ENCODE measurements at places on chromosomes 6 and 20.
A peak's percentile ranks its signal among the peaks of the same experiment; 100 is the strongest.

- no peak for DNase-seq
Observed at GRCh38 chr6:31568537-31568961, 3.5 kb upstream of the LTA start.

GRCh38 chr6:33297956-33298772, 578 bp downstream of the RGL2 start:
- DNase-seq: peak; percentile 79

DNA sequence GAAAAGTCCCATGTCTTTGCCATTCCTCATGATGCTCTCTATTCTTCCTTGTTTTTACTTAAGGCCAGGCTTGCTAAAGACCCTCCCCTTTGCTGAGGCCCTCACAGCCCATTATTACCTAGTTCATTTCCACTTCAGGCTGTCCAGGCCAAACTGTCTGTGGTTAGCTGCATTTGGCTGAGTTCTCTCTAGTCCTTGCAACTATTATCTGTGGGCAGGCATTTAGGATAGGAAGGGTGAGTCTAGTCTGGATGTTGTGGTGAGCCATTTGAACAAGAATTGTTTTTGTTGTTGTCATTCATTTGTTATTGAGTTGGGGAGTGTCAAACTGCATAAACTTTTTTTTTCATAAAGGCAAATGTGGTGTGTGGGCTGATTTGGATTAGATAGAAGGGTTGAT, 182.4 kb downstream of the CD109 start:
- no peak for DNase-seq

- no peak for DNase-seq
Observed at GRCh38 chr6:88519301-88520016, 353.3 kb upstream of the CNR1 start.

GRCh38 chr20:63277466-63278272, 5.1 kb downstream of the ARFGAP1 start:
- DNase-seq: no peak

- no peak for DNase-seq
Observed at GRCh38 chr6:138107752-138108592, 753 bp upstream of the PERP start.

DNA sequence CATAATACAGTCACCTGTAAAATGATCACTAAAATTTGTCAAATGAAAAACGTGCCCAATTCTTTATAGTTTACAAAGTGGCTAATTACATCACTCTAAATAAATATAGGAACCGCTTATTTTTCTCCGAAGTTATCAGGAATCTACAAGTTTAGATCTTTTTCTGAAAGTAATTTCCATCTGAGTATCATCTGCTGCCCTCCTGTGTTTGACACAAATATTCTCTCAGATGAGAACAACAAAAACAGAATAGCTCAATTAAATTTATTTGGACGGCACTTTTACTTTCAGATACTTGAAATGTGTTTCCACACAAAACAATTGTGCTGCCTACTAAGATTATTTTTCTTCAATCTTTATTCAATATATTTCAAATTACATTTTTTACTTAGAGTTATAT, 5.0 kb downstream of the SF3B5 start:
- no peak for DNase-seq

GRCh38 chr6:85130743-85131142, 319.1 kb upstream of the NT5E start:
- no peak for DNase-seq

- no peak for DNase-seq
Observed at GRCh38 chr6:13432526-13433184, 54.7 kb downstream of the GFOD1 start.

GRCh38 chr20:1062334-1063010, 55.9 kb upstream of the PSMF1 start:
- no peak for DNase-seq

DNA sequence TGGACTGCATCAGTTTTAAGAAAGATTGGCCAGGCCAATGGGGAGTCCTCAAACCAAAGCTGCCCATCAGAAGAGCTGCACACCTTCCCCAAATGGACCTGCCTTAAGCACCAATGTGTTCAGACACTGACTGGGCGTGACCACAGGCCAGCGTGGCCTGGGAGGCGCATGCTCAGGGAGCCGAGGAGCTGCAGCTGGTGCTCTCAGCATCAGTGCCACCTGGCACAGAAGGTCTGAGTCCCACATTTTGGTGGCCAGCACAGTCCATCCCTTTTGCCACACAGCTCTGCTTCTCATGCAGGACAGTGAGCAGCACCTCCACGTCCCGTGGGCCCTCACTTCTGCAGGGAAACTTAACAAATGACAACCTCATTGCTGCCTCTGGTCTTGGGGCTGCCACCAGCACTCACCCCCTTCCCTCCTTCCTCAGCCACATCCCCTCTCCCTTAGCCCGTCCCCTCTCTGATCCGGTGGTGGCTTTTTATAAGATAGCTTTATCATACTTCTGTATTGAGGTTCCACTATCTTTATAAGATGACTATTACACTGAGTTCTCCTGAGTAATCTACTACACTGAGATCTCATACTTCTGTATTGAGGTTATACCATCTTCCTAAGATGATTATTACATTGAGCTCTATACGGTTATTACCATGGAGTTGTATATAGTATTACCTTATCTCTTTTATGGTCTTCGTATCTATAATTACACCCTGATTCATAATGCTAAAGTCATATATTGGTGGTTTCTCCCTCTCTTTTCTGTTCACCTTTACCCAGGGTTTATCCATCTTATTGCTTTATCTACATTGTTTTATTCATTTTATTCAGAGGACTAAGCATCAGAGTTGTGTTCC, 109.1 kb downstream of the TOX2 start:
- DNase-seq: no peak

DNA sequence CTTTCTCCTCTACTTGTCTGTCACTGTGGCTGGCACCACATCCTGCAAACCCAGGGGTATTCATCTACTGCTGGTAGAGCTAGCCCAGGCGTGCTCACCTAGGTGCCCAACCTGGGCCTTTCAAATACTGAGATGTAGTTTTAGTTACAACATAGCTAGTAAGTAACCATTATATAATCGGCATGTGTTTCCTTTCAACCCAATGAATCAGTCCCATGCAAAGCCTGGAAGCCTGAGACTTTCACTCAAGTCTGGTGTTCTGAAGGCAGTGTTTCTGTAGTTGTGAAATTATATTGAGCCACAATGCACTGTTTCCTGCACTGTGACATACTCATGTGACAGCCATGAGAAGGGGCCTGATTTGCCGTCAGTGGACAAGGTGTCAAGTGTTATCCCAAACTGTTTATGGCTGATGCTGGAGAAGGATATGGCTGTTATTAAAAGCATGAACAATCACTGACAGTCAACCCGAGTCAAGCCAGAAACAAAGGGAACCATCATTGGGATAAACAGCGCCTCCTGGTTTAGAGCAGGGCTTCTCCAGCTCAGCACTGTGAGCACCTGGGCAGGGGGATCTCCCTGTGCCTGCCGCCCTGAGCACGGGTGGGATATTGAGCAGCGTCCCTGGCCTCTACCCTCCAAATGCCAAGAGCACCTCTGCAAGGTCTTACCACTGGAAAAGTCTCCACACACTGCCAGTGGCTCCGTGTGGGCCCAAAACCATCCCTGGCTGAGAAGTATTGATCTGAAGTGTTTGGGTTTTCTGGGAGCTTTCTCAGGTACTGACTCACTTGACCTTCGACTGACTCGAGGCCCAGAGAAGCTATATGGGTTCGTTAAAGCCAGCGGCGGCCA, 1.6 kb downstream of the PSMA7 start:
- no peak for DNase-seq

GRCh38 chr6:146026873-146027272, 2.0 kb upstream of the GRM1 start:
- no peak for DNase-seq

GRCh38 chr6:49606721-49607390, 29.8 kb downstream of the RHAG start:
- DNase-seq: peak; percentile 32

- no peak for DNase-seq
Observed at GRCh38 chr6:33967966-33968724, 164.3 kb upstream of the MLN start.

- no peak for DNase-seq
Observed at GRCh38 chr20:6120491-6120988, 2.3 kb downstream of the FERMT1 start.

- DNase-seq: no peak
Observed at GRCh38 chr20:53837126-53837826, 233.1 kb downstream of the BCAS1 start.

GRCh38 chr6:8080362-8081151, 16.4 kb upstream of the BLOC1S5 start:
- no peak for DNase-seq

DNA sequence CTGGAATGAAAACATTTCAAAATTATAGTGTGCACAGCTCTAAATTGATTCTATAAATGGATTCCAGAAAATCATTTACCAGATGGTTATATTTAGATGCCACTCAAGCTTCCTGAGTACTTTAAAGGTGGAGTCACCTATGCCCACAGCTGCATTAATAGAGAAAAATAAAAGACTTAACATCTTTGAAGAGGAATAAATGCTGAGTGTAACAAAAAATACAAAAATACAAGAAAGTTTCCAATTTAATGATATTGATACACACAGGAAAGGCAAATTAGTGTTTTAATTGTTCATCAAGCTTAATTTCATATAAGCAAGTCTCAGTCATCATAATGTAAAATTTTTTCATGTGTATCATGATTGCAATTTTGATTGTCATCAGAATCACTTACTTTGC, 89.5 kb upstream of the MANEA start:
- no peak for DNase-seq

GRCh38 chr20:54514028-54514607, 38.7 kb downstream of the DOK5 start:
- DNase-seq: no peak

- peak; percentile 26 for DNase-seq
Observed at GRCh38 chr20:5945963-5946362, 4.4 kb downstream of the TRMT6 start.

- DNase-seq: no peak
Observed at GRCh38 chr20:5716953-5717352, 33.2 kb upstream of the SHLD1 start.

GRCh38 chr20:23826541-23827021, at the start of gene CST2:
CST2 (minus strand) TSS chr20:23826729; CDS start chr20:23826660, 69 bp downstream.
- DNase-seq: no peak

DNA sequence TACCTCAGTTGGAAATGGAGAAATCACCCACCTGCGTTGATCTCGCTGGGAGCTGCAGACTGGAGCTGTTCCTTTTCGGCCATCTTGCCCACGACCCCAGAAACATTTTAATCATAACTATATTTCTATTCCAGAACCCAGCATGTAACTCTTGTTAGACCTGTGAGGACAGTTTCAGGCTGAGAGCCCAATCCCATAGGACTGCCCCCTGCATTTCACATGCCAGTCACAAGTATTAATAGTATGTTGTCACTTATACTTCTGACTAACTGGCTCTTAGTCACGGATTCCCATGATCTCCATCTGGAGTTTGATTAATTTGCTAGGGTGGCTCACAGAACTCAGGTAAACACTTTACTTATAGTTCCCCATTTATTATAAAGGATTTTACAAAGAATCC, 96.0 kb upstream of the PRND start:
- no peak for DNase-seq

- DNase-seq: peak; percentile 94
Observed at GRCh38 chr20:1469925-1470571, 3.4 kb upstream of the NSFL1C start.

DNA sequence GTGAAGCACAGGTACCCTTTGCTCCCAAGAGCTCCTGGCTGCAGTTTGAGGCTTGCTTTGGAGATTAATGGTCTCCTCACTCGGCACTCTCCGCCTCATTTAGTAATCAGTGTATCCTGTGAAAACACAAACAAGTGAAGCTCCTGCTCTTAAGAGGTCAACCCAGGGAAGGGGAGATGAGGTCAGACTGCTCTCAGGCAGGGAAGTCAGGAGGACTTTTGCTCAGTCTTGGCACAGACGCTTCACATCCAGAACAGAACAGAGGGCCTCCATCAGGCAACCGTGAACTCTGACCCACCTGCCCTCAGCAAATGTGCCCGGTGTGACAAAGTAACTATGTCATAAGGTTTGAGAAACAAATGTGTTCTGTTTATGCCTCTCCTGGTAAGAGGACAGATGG, 428.8 kb upstream of the JARID2 start:
- no peak for DNase-seq

- DNase-seq: no peak
Observed at GRCh38 chr6:24749297-24749696, 25.4 kb upstream of the GMNN start.

DNA sequence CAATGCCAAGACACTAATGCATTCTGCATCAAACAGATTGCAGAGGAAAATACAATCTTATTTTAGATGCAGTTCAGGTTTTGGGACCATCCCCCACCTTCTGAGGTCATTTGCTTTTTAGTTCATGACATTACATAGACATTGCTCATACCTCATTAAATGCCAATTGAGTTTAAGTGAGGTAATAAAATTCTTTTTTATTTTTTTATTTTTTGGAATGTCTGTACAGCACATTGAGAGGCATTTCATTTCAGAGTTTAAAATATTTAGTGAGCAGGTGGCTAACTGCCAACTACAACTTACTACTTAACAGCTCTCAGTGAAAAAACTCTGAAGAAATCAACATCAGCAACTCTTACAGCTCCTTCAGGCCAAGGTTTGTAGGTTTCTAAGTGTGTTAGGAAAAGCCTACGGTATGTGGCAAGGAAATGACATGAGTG, 482.2 kb upstream of the RNF217 start:
- no peak for DNase-seq

DNA sequence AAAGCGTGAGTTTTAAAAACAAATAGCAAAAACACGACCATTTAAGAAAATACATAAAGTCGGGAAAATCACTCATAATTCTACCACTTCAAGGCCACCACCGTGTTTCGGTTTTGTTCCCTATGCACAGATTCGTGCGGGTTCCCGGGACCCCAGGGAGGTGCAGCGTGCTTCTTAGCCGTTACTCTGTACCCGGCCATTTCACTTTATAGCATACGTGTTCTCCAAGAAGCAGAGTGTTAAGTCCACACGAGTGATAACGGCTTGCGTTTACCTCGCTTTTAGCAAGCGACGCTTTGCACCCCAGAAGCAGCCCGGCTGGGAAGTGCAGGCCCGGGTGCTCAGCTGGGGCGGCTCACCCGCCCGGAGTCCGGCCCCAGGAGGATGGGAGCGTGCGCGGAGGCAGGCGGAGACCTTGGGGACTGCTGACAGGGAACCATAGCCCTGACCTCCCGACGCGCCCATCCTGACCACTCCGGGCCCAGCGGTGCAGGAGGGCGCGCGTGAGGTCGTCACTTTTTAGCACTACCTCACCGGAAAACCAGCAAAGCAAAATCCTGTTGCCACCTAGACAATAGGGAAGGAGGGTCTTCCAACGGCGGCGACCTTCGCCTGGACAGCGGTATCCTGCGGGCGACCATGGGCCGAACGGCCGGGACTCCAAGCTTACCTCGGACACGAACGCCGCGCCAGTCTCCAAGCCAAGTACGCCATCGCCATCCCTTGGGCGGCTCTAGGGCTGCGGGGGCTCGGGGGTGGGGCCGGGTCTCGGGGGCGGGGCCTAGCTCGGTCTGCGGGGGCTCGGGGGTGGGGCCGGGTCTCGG, at the start of gene ECI2:
Gene ECI2 (minus strand): TSS at position 735 of the 824 bp plus-strand sequence. CDS start 15 bp downstream, at position 720.
- DNase-seq: peak; percentile 58

All from T1000 (cell line).